Activated CD4-positive, alpha-beta T cell treated with anti-CD3 and anti-CD28 coated beads, Interleukin-2, amount 50 U/mL, for 48 hours (primary cell): ENCODE measurements at places on chromosomes 7 and 10.

DNA sequence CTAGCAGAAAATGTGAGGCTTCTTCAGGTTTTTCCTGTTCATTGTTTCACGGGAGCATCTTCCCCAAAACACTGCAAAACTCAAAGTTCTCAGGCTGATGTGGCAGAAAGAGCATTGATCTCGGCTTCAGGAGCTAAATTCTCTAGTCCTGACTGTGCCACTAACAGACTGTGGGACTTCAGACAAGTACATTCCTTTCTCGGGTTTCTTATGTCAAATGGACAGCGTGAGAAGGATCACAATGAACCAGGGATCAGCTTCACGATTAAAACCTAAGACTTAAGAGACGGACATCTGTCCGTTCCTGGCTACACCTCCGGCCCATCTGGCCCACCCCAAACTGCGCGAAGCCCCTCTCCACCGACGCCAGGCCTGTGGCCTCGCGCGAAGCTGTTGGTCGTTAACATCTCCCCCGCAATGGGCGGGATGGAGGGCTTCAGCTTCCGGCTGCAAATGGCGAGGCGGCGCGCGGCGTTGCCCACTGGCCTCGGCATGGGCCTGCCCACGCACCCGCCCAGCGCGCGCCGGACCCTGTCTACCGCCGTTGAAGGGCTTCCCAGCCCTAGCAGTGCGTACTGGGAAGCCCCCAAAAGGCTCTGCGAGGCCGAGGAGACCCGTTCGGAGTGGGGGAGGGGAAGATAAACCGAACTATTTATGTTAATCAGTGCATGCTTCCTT, 549 bp upstream of the DDX50 start:
- no peak for DNase-seq

DNA sequence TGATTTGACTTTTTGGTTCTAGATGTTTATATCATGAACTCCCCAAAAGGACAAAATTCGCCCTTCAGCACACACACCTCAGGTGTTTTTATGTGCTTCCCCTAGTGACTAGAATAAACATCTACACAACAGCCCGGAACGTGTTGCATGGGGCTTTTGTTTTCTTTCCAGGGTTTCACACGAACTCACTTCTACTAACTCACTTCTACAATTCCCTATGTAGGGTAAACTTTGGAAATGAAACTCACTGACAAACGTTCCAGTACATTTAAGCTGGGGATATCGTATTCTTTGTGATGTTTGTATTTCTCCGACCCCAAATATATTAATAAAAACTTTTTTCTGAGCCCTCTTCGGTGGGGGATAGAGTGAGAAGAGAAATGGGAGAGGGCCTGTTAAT, 1.4 kb downstream of the TRA2A start:
- no peak for DNase-seq

GRCh38 chr10:30420766-30421165, 13.2 kb upstream of the MAP3K8 start:
- no peak for DNase-seq

- no peak for DNase-seq
Observed at GRCh38 chr10:94225589-94225988, 137.2 kb downstream of the NOC3L start.

DNA sequence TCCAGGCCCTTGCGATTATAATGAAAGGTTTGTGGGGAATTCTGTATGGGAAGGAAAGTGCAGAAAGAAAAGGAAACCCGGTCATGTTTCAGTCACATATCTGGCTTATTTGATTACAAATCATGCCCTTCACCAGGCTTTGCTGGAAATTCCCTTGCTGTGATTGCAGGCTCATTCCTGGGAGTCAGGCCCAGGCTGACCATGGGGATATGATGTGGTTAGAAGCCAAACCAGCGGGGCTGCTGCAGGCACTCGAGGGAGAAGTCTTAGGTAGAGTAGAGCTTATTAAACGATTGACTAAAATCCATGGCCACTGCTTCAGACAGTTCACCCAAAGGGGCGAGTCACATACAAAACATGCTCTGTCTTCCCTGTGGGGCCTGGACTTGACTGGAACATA, 16.2 kb downstream of the PKD1L1 start:
- no peak for DNase-seq
